ENCODE measurements at places on chromosomes 16 and 17. TPM values are rescaled to one million over a fixed set of nuclear protein-coding genes. Genes with fewer than 3 reads are reported as not detected.

ZNF19 gene
- total RNA-seq, result 2.1 TPM

KRT20 gene
- total RNA-seq, result 0.61 TPM

REXO5 gene
- total RNA-seq, result 4.7 TPM

RNF222 gene
- not detected for total RNA-seq

AANAT gene
- total RNA-seq, result 0.34 TPM

METTL22 gene
- total RNA-seq, result 24.3 TPM

UTS2R gene
- total RNA-seq, result not detected

TPSG1 gene
- not detected for total RNA-seq

GRAP gene
- 0.34 TPM for total RNA-seq

TNP2 gene
- not detected for total RNA-seq

KRTAP29-1 gene
- total RNA-seq, result not detected

HAS3 gene
- 41.0 TPM for total RNA-seq

TNRC6C gene
- total RNA-seq, result 1.8 TPM

PPP1R27 gene
- not detected for total RNA-seq

CCL17 gene
- total RNA-seq, result not detected

CDH1 gene
- total RNA-seq, result 3.9 TPM

BIRC5 gene
- total RNA-seq, result 103 TPM

ANKFN1 gene
- not detected for total RNA-seq

EIF5A gene
- 1,710 TPM for total RNA-seq

ZNF469 gene
- total RNA-seq, result 14.1 TPM

MPO gene
- not detected for total RNA-seq

PAFAH1B1 gene
- 160 TPM for total RNA-seq

PYY gene
- total RNA-seq, result not detected

ABCA10 gene
- 0.12 TPM for total RNA-seq

TNFRSF17 gene
- total RNA-seq, result not detected

ZNF598 gene
- 34.2 TPM for total RNA-seq

GAS2L2 gene
- not detected for total RNA-seq

AIPL1 gene
- not detected for total RNA-seq

RAP1GAP2 gene
- total RNA-seq, result 21.9 TPM

GNAO1 gene
- total RNA-seq, result 0.36 TPM

TMIGD1 gene
- not detected for total RNA-seq

SPN gene
- not detected for total RNA-seq

TAF15 gene
- 210 TPM for total RNA-seq

CLEC10A gene
- not detected for total RNA-seq

FOXL1 gene
- total RNA-seq, result 1.9 TPM

KRT36 gene
- not detected for total RNA-seq

RAC3 gene
- total RNA-seq, result 40.5 TPM

SLFN12L gene
- not detected for total RNA-seq

PRCD gene
- not detected for total RNA-seq

NOS2 gene
- 0.22 TPM for total RNA-seq

NFAT5 gene
- 5.1 TPM for total RNA-seq

IGSF6 gene
- total RNA-seq, result not detected

Data from A549 treated with ZK216348 at 1 μM for 4 hours (cell line).